ENCODE measurements at places on chromosomes 1 and 21. TPM values are rescaled to one million over a fixed set of nuclear protein-coding genes. Genes with fewer than 3 reads are reported as not detected.

KRTAP19-3 gene
- not detected for total RNA-seq

CAPZB gene
- total RNA-seq: 254 TPM

GRCh38 chr1:1082776-1083415 is 8.8 kb upstream of the RNF223 start:
- peak; percentile 16 for DNase-seq

GRCh38 chr1:170803711-170804110 is 131.6 kb upstream of the MROH9 start:
- DNase-seq: no peak

SLC39A1 gene
- total RNA-seq: 77.6 TPM

- DNase-seq: no peak
Observed at GRCh38 chr1:203906932-203907331, 45.5 kb downstream of the SNRPE start.

DNA sequence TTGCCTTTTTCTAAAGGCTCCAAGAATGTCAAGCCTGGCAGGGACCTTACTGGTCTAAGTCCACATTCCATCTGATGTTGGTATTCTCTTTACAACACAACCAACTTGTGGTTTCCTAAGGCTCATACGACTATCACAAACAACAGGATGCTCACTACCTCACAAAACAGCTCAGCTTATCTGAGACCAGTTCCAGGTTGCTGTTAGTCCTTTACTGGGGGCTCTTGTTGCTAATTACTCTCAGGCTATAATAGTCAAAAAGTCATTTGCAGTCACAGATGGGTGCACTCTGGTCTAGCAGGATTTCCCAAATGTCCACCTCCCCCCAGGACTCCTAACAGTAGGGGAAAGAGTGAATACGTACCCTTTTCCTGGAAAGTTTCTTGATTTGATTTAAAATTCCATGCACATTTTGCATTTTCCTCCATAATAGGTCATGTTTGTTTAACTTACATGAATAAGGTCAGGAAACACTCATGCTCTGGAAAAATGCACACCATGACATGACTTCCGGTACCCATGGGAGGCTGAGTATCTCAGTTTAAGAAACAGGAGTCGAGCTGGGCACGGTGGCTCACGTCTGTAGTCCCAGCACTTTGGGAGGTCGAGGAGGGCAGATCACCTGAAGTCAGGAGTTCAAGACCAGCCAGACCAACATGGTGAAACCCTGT is 16.0 kb downstream of the LCK start:
- DNase-seq: no peak

- no peak for DNase-seq
Observed at GRCh38 chr1:51840743-51841461, 37.6 kb downstream of the NRDC start.

DNA sequence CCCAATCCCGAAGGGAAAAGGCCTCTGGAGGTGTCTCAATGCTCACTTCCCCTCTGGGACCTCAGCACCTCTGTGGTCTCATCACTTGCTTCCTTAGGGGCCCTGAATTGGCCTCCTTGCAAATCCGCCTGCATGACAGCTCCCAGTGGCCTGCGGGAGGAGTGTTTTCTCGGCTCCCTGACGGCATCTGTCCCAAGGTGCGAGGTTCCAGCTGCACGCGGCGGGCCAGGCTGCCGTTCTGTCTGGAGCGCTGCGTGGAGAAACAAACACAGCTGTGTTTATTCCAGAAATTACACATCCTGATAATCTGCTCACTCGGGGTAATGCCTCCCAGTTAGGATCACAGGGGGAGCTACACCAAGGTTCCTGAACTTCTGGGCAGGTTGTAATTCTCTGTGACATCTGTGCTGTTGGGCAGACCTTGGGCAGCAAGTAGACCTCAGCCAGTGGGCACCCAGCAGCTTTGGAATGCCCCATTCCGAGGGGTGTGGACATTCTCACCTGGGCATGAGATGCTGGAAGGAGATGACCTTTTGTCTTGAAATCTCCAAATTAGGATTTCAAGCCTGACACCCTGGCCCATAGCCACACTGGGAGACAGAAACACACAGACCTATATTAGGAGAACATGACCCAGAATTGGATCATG is 18.2 kb downstream of the EPHB2 start:
- DNase-seq: no peak

DNA sequence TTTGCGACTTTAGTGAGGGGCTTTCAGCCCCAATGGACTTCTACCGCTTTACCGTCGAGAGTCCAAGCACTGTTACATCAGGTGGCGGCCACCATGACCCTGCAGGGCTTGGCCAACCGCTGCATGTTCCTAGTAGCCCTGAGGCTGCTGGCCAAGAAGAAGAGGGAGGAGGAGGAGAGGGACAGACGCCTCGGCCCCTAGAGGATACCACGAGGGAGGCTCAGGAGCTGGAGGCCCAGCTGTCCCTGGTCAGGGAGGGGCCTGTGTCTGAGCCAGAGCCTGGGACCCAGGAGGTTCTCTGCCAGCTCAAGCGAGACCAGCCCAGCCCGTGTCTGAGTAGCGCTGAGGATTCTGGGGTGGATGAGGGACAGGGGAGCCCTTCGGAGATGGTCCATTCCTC is 8.6 kb upstream of the SLC25A34 start:
- DNase-seq: no peak

DNA sequence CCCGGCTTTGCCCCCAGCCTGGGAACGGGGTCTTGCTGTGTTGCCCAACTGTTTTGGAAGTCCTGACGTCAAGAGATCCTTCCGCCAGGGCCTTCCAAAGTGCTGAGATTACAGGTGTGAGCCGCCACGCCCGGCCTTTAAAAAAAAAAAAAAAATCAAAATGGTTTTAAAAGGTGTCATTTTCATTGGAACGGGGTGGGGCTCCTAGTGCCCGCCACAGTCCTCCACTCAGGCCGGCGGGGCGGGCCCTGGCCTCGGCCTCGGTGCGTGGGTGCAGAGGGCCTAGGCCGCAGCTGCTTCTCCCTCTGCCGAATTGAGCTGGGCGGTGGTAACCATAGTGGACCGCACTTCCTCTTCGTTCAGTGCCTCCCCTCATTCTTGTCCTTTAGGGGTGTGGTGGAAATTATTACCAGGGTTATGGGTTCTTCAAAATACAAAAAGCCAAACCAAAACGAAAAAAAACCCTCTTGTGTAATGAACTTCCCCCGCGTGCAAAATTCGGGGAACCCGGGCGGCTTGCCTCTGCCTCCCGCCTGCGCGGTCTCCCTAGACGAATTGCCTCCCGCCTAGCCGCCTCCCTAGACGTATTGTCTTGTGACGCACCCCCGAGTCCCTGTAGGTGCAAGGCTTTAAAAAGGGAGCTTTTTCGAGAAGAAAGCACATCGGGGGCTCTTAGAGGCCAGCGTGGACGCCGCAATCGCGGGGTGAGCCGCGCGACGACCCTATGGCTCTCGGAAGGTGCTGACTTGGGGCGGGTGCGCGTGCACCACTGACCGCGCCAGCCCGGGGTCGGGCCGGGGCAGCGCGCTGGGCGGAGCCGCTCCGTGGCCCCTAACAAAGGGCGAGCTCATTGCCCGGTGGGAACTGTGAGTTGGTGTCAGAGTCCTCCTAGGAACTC is 10.5 kb upstream of the SPEN start:
- peak; percentile 62 for DNase-seq

DNA sequence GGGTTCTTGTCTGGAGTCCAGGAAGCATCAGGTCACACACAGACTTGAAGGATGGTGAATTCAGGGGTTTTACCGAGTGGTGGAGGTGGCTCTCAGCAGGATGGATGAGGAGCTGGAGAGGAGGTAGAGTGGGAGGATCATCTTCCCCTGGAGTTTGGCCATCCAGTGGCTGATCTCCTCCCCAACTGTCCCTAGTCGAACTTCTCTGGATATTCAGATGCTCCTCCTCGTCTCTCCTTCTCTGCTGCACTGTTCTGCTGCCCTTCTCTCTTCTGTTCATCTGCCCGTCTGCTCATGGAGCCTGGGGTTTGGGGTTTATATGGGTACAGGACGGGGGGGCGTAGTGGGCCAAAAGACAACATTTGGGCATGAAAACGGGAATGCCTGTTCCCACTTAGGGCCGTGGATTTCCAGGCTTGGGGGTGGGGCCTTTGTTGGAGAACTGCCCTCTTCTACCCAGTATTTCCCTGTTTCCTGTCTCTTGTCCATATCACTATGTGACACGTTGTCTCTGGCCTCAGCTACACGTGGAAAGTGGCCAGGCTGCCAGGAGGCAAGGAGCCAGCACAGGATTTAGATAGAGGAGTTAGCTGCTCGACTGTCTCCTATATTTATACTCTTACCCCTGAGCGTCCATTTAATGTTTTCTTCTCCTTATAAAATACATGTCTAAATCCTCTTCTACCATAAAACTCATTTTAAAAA is 76.7 kb downstream of the SIPA1L2 start:
- peak; percentile 85 for DNase-seq

UTS2 gene
- not detected for total RNA-seq

HIVEP3 gene
- 7.2 TPM for total RNA-seq

All from left cardiac atrium (tissue), 4 donors.